Renal pelvis (tissue), 12 donors: ENCODE measurements at places on chromosomes 1 and 21.

- DNase-seq = no peak
Observed at GRCh38 chr1:23727362-23727811, 15.9 kb upstream of the ELOA start.

DNA sequence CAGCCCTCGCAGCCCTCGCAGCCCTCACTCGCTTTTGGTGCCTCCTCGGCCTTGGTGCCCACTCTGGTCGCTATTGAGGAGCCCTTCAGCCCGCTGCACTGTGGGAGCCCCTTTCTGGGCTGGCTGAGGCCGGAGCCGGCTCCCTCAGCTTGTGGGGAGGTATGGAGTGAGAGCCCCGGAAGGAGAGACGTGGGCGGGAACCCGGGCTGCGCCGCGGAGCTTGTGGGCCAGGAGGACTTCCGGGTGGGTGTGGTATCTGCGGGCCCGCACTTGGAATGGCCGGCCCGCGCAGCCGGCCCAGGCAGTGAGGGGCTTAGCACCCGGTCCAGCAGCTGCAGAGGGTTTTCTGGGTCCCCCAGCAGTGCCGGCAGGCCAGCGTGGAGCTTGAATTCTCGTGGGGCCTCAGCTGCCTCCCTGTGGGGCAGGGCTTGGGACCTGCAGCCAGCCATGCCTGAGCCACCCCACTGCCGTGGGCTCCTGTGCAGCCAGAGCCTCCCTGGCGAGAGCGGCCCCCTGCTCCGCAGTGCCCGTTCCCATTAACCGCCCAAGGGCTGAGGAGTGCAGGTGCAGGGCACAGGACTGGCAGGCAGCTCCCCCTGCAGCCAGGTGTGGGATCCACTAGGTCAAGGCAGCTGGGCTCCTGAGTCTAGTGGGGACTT lies 9.9 kb upstream of the CFHR2 start:
- DNase-seq = no peak

DNA sequence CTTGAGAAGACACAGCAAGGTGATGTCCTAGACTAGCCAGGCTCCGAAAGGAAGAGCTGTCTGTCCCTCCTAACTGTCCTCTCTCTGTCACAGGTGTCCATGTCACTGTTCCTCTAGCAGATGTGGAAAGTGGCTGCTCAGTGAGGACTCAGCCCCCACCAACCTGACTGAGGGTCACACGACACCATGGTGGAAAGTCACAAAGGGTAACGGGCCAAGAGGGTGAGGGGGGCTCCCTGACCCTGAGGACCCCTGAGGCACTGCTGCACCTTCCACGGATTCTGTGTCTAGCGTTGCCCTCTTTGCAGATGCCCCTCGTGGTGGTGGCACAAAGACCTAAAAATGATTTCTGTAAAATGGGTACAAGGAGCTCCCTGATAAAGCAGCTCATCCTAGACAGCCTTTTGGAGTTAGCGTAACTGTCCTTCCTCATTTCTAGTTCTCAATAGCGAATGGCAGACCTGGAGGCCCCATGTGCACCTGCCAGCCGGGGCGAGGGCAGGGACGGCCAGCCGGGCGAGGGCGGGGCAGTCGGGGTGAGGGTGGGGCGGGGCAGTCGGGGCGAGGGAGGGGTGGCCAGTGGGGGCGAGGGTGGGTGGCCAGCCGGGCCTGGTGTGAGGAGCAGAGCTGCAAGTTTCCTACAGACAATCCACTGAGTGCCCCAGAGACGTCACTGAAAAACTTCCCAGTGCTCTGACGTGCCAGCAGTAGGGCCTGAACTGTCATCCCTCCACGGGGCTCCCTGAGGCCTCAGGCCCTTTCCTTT lies 23.4 kb downstream of the POFUT2 start:
- no peak for DNase-seq

- DNase-seq = no peak
Observed at GRCh38 chr1:218369688-218370511, 24.8 kb downstream of the TGFB2 start.

DNA sequence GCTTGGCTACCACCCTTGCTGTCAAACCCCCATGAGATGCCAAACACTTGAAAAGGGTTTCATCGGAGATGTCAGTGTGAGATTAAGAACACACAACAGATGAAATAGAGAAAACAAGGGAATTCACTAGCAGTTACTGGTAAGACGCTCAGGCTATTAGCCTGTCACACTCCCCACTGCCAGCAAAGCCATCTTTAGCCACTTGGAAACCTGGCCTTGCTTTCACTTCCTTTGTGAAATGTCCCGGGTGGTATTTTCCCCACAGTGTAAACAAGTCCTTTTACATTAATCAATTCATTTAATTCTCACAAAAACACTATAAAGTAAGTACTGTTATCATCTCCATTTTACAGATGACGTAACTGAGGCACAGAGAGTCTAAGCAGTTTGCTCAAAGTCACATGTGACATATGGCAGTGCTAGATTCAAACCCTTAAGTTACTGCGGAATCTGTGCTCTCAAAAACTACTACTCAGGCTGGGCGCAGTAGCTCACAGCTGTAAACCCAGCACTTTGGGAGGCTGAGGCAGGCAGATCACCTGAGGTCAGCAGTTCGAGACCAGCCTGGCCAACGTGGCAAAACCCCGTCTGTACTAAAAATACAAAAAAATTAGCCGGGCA lies 32.7 kb upstream of the KHDRBS1 start:
- DNase-seq = no peak

DNA sequence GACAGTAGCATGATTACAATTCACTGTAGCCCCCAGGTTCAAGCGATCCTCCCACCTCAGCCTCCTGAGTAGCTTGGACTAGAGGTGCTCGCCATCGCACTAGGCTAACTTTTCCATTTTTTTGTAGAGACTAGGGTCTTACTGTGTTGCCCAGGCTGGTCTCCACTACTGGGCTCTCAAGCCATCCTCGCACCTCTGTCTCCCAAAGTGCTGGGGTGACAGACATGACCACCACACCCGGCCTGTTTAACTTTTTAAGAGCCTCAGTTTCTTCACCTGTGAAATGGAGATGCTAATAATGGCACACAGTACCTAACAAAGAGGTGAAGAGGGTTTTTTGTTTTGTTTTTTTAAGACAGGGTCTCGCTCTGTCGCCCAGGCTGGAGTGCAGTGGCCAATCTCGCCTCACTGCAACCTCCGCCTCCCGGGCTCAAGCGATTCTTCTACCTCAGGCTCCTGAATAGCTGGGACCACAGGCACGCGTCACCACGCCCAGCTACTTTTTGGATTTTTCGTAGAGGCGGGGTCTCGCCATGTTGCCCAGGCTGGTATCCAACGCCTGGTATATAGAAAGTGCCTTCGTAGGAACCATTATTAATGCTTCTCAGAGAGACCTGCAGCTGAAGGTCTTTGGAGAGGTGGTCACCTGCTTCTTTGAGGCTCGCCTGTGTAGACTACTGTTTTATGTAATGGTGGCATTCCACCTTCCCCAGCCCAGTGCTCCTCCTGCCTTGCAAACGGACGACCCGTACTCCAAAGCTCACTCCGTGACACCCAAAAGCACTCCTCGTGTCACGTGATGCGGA lies 567 bp downstream of the PMVK start:
- DNase-seq = no peak

DNA sequence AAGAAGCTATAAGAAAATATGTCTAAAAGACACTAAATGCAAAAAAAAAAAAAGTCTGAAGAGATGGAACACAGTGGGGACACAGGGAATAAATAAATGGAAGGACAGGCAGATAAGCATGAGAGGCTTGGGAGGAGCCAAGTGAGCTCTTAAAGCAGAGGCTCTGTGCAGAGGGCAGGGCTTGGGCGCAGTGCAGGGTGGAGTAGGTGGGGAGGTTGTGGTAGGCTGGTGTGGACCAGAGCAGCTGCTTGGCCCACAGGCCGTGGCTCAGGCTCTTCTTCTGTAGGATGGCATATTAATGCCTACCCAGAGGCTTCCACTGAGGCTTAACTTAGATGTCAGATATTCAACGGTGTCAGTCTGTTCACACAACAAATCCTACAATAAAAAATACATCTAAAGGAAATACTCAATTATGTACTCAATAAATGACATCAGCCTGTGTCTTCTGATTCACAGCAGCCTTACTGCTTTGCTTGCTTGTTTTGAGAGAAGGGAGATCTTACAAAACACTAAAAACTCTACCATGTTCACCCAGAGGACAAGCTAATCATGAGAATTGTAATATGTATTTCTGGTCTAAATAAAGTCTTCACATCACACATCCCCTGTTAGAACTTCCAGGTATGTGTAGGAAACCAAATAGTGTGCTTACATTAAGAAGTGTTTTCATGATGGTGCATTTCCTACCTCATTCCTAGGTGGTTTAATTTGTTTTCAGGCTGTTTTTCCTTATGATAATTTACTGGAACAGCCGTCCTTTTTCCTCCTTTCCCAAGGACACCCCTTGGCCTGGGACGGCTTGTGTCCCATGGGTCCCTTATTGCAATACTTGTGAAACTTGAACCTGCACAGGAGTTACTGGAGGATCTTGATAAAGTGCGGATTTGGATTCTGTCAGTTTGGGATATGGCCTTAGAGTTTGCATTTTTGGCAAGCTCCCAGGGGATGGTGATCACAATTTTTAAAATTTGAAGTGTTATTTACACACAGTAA lies 24.9 kb downstream of the DIP2A start:
- no peak for DNase-seq

DNA sequence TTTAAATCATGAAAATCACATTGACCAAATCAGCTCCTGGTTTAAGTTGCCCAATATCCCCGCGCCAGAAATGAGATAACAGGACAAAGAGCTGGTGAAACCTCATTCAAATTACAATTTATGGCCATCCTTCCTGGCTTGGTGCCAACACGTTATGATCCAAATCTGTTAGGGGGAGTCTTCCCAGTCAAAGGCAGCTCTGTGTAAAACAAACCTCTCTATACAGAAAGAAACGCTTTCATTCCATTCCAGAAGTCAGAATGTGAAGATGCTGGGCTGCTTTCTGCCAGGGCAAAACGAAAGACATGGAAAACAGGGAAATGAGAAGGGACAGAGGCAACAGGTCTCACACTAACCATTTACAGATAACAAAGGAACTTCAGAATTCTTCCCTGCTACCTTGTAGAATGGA lies 53.5 kb upstream of the TIAM1 start:
- no peak for DNase-seq

GRCh38 chr1:170146720-170147263 lies 1.0 kb downstream of the NTMT2 start:
- no peak for DNase-seq
